Ovary (tissue), 10 donors: ENCODE measurements at places on chromosomes 2 and 18. TPM values are rescaled to one million over a fixed set of nuclear protein-coding genes. Genes with fewer than 3 reads are reported as not detected.

DNA sequence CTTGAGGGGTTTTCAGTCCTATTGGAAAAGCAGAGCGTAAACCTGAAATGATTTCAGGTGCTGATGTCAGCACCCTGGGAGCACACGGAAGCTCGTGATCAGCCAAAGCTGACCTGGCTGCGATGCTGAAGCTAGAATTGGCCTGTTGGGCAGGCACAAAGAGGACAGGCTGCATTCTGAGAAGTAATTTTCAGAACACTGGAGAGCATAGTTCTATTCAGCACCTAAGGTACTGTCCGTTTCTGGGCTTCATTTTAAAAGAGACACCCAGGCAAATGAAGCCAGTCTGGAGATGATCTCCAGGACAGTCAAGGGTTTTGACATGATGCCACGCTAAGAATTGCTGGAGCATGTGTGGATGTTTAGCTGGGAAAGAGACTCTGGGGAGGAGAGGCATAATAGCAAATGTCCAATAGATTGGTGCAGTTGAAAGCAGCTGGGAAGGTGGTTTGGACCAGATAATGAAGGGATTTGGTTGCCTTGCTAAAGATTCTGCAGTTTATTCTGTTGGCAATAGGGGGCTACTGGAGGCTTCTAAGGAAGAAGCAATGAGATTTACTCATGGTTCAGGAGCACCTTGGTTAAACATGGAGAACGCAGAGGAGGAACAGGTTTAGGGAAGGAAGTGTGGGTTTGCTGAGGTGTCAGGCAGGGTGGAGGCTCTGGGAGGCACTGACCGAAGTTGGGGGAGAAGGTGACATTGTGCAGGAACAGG is 86.6 kb downstream of the ACOXL start:
- DNase-seq = no peak

GRCh38 chr18:79902075-79902474 is 49.4 kb downstream of the SLC66A2 start:
- no peak for DNase-seq

- DNase-seq = no peak
These were observed 15.2 kb upstream of the REV1 start for GRCh38 chr2:99504844-99505584.

Gene ARMC9
- total RNA-seq = 29.3 TPM

DNA sequence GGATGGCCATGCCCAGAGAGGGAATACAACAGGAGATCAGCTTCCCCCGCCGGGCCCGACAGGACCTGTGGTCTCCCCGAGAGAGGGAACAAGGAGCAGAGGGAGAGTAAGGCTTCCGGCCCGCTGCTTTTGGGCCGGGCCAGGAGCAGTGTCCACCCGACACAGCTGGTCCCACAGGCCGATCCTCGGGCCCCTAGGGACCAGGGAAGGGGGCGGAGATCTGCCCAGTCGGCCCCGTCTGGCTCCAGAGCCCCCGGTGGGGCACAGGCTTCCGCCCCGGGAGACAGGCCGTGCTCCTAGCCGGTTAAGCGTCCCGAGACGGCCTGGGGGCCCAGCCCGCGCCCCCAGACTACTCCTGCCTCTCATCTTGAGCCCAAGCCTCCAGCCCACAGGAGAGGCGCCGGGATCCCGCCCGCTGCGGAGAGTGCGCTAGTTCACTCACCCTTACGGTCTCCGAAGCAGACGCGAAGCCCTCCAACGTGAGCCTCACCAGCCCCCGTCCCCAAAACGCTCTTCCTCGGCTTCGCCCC is at the start of gene MCFD2:
MCFD2 (minus strand) TSS at position 526 of the 530 bp plus-strand sequence. CDS start 6,635 bp downstream, outside the sequence.
- DNase-seq = no peak

Gene BCL2
- total RNA-seq = 33.5 TPM
